ENCODE measurements at places on chromosomes 16 and 17.

DNA sequence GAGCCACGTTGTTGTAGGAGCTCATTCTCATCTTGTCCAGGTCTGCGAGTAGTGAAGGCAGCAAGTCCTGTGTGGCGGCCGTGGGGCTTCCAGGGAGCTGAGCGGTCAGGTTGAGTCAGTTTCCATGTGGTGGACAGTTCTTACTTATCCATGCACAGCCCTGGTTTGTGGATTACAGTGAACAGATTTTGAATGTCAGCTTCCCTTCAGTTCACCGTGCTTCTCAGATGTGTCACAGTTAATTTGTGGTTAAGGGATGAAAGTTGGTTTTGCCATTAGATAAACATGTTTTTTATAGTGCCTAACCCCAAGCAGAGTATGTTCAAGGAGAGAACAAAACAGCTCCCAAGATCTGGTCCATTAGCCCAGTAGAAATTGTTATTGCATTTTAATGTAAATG, 103.1 kb downstream of the RPTOR start:
- no peak for DNase-seq

DNA sequence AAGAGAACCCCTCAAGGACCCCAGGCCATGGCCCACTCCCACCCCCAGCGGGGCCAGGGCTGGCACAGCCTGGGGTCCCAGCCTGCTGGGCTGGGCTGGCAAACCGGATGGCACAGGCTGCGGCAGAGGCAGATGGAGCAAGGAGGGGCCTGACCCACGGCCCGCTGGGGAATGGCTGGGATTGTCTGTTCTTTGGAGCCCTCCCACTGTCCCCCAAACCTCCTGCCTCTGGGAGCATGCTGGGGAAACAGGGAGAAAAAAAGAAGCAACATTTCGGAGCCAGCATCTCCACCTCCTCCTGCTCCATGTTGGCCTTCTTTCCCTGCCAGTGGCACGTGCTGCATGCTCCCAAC, 37.1 kb upstream of the LHX1 start:
- DNase-seq = no peak

DNA sequence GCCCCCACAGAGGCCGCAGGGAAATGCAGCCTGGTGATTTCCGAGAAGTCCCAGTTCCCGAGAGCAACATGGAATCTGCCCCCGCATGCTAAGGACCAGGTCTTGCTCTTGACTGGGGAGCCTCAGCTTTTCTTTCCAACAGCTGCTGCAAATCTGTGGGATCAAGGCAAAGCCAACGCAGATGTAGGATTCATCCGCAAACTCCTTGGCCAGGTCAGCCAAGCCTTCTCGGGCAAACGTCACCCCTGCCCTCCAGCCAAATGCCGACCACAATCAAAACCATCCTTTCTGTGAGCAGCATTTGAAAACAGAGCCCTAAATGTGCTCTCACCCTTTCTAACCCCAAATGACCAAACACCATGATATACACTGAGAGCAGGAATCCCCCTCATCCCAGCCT, 54.0 kb downstream of the MRM3 start:
- no peak for DNase-seq

DNA sequence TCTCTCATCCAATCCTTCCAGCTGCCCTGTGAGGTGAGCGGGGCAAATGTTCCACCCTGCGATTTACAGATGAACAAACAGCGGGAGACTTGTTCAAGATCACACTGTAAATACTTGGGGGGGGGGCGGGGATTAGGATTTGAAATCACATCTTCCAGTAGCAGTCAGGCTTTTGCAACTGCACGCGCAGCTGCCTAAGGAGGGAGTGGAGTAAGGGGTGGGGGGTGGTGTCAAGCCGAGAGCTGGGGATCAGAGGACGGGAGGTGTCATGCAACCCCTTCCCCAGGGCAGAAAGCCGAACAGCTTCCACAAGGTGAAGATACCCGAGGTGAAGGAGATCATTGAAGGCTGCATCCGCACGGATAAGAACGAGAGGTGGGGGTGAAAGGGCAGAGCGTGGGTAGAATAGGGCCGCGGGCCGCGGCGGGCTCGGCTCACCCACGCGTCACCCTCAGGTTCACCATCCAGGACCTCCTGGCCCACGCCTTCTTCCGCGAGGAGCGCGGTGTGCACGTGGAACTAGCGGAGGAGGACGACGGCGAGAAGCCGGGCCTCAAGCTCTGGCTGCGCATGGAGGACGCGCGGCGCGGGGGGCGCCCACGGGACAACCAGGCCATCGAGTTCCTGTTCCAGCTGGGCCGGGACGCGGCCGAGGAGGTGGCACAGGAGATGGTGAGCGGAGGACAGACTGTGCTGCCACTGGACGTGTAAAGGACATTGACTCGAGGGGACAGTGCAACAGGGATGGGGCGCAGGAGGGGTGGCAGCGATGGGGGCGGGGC, 4.6 kb downstream of the WNK4 start:
- no peak for DNase-seq

DNA sequence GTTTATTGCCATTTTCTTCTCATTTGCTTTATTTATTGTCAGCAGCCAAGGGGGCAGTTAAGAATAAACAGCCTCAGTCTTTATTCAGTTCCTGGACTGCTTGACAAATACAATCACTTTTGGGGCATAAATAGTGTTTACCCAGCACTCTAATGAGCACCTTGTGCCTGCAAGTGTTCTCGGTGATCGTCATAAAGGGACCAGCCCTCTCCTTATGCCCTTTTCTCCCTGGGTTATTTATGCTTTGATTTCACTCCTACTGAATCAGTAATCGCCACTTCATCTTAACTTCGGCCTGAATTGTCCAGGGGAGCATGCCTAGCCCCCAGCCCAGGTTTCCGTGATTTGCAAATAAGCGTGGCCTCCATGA, 55.7 kb upstream of the CACNG5 start:
- no peak for DNase-seq
